Activated gamma-delta T cell treated with anti-CD3 and anti-CD28 coated beads, Interleukin-2, amount 50 U/mL, for 16 hours (primary cell): ENCODE measurements at places on chromosomes 1 and 21.

DNA sequence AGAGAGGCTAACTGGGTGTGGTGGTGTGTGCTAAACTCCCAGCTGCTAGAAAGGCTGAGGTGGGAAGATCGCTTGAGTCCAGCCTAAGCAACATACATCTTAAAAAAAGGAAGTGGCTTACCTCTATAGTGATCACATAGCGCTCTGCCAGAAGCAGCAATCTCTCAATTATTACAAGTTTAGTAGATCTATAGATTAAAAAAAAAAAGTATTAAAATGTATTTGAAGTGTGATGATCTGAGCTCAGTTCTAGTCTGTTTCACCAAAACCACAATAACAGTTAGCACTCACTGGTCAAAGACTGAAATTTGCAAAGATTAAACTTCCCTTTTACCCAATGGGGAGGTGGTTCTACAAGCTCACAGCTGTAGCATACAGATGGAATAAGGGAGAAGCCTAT is 76.3 kb downstream of the USP24 start:
- no peak for DNase-seq

GRCh38 chr1:31432592-31433395 is 19.8 kb downstream of the SERINC2 start:
- DNase-seq: no peak

DNA sequence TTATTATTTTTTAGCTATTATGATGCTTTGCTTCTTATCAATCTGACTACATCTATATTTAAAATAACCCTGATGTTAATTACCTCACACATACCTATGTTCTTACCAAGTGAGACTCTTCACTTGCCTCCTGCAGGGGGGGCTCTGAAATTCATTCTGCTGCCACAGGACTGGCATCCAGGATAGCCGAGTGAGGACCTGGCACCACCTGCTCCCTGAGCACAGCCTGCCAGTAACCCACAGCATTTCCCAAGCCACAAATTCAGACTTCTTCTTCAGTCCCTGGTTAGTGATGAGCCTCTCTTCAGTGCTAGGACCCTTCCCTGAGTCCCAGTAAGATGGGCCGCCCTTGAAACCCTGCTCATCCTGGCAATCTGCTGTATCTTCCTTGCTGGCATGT is 296.5 kb upstream of the PLXNA2 start:
- no peak for DNase-seq

DNA sequence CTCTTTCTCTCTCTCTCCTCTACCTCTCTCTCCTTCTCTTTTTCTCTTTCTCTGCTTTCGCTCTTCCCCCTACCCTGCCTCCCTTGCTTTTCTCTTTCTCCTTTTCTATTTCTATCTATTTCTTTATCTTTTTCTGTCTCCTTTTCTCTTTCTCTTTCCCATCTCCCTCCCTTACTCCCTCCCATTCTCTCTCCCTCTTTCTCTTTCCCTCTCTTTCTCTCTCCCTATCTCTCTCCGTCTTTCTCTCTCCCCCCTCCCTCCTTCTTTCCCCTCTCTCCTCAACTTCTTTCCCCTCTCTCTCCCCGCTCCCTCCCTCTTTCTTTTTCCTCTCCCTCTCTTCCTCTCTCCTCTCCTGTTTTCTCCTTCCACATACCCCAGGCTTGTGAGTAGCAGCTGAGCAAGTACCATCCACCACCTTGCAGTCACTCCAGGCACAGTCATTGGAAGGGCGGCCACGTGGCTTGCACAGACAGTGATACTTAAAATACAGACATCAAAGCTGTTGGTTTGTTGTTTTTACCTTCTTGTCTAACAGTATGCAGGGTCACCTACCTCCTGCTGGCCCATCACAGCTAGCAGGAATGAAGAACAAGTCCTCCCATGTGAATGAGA is 209.1 kb upstream of the COA6 start:
- no peak for DNase-seq

GRCh38 chr1:41936107-41936506 is 17.4 kb upstream of the HIVEP3 start:
- DNase-seq: no peak

DNA sequence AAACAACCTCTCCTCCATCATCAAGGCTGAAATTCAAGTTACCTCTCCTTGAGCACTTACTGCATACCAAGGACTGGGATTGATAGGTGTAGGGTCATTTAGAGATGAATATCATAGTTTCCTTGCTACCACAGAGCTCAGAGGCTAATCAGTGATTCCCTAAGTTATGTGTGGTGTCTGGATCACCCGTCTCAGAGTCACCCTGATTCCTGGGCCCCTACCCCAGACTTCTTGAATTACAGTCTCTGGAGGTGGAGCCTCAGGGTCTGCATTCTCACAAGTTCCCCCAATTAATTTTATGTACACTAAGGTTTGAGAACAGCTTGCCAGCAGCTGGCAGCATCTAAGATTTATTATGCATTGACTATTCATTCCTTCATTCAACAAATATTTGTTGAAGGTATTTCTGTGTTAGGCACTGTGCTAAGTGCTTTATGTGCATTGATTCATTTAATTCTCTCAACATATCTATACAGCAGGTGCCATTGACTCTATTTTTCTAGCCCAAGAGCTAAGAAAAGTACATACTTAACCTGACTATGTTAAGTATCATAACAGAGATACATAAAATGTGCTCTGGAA is 182.9 kb upstream of the FGGY start:
- DNase-seq: no peak
